ENCODE measurements at places on chromosomes 2 and 18.

GRCh38 chr2:153110486-153110885 is 368.1 kb downstream of the RPRM start:
- DNase-seq = no peak

- no peak for DNase-seq
These were observed 31.0 kb downstream of the ANKRD29 start for GRCh38 chr18:23631746-23632145.

GRCh38 chr2:59713577-59713976 is 839.9 kb downstream of the BCL11A start:
- no peak for DNase-seq

- DNase-seq = no peak
These were observed 243.0 kb upstream of the SPRED2 start for GRCh38 chr2:65675350-65675749.

DNA sequence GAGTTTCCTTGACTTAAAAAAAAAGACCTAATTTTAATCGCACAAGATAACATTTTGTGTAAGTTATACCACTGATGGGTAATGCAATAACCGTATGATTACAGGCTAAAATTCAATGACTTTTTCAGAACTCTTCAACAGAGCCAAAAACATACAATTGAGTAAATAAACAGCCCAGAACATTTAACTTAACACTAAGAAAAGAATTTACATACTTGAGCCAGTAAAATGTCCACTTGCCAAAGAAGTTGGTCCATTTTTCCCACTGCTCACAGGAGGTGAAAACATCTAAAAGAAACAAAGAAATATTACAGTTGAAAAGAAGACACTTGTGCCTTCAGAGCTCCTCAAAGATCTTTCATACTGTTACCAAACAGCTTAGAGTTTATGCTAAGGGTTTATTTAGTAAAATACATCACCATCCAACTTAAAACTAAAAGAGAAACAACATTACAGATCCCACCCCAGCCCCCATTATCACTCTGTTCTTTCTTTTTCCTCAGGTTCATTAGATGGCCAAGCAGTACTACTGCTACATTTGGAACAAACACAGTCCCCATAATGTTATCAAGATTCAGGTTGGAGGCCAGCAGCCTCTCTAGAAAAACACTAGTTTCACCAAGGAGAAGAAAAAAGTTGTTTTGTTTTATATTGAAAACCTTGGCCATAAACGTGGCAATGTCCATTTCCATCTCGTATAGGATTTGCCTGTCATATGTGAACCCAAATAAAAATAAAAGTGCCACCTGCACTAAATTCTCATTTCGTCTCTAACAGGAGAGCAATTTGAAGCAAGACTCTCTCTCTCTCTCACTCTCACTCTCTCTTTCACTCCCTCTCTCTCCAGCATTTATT is 2.7 kb downstream of the TCF4 start:
- no peak for DNase-seq

- DNase-seq = peak; percentile 90
These were observed 18.0 kb upstream of the KLHL23 start for GRCh38 chr2:169715379-169716237.

DNA sequence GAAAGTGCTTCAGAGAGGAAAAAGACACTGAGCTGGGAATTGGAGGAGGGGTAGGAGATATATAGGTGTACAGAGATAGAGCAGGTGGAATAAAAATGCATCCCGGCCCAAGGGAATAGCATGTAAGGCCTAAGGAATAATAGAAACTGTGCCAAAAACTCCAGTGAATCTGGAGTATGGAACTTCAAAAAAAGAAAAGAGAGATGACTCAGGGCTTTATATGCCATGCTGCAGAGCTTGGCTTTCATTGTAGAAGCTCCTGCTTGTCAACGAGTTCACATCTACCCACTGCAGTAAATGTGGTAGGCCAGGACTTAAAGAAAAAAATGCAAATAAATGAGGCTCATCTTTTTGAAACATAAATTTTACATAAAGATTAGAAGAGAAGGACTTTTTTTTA is 131.8 kb downstream of the MREG start:
- no peak for DNase-seq

DNA sequence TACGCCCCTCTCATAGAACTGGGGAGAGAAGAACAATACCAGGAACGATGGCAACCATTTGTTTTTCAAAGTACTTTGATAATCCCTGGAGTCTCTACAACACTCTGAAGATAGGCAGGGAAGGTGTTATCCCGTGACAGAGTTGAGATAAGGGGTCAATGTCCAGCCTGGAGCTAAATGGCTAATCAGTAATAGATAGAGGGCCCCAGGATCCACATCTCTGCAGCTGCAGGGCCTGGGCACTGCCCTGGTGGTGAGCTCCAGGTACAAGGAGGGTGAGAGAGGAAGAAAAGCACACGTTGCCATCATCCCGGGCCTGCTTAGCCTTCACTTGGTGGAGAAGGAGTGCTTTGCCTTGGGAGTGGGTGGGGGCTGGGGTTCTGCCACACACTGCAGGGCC is 260.6 kb downstream of the PRKCE start:
- no peak for DNase-seq

DNA sequence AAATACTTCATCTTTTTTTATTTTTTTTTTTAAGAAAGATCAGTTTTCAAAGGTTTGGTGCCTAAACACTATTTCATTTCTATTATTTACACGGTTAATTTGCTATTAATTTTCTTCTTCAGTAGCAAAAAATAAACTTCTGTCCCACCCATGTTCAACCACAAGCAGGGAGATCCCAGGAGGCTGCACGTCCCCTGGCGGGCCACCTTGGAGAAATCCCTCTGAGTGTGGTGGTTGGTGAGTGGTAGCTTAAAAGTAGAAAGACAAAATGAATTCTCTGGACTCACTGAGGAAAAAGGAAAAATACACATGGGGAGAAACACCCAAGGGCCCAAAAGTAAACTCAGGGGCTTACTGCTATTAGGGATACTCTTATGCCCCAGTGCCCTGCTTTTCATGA is 143.5 kb downstream of the DNAH7 start:
- DNase-seq = no peak

- peak; percentile 89 for DNase-seq
These were observed 2.1 kb downstream of the ARID5A start for GRCh38 chr2:96538487-96539214.

- peak; percentile 51 for DNase-seq
These were observed 9.1 kb downstream of the LOXL3 start for GRCh38 chr2:74544634-74545033.

- no peak for DNase-seq
These were observed 14.7 kb downstream of the MAP3K20 start for GRCh38 chr2:173090276-173090877.

DNA sequence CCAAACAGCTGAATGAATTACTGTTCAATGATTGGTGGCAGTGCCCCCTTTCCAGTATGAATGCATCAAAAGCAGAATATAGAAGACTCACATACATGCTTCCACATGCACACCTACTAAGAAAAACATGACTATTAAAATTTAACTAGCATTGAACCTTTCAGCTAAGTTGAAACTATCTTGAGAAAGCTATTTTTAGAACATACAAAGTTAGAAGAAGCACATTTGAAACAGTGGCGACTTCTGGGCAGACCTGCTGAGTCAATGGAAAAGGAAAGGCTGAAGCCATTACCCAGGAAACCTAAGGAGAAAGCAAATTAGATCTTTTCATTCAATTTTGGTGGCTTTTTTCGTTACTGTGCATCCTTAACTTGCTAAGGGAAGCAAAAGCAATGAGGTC is 55.9 kb downstream of the PLA2R1 start:
- no peak for DNase-seq

DNA sequence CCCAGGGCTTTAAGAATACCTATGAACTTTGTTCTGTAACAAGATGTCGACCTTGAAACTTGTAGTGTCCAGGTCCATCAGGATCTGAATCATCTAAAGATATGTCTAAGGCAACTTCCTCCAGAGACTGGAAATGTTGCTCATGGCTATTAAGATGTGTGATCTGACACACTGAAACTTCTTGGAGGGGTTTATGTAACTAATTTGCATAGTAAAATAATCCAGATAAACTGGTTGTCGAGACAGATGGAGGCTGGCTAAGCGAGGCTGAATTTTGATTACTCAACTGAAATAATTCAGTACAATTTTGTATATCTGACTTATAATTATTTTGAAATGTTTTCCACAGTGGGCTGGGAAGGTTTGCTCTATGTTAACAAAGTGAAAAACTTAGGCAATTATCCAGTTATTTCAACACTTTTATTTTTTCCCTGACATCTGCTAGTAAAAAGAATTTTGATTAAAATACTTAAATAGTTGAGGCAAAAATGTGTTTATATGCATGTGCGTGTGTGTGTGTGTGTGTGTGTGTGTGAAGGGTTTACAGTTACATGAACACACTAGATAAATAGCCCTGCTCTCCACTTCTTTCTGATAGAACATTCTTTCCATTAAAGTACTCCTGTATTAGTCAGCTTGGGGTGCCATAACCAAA is 11.4 kb upstream of the MAP3K20 start:
- DNase-seq = no peak

DNA sequence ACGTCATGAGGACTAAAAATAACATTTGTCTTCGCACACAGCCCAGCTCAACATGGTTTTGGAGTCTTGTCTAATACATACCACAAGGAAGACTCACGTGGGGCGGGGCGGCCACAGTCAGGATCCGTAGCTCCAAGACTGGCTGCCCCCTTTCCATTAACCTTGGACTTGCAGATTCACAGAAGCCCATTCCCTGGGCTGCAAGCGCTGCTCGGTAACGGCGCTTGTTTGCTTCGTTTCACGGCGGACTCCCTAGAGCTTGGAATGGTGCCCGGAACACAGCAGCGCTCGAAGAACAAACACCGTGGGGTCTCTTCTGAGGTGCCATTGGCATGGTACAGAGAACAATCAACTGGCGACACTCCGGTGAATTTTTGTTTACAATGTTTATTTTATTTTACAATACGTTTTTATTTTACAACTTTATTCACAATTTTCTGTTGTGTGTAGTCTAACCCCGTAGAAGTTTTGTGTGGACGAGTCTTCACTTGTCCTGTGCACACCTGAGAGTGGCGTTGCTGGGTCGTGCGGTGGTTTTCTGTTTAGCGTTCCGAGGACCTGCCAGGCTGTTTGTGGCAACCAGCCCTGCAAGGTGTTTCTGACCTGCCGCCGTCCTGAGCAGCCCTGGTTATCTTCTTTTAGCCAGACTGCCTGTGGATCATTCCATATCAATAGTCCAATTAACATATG is 126.5 kb downstream of the GALR1 start:
- peak; percentile 40 for DNase-seq

DNA sequence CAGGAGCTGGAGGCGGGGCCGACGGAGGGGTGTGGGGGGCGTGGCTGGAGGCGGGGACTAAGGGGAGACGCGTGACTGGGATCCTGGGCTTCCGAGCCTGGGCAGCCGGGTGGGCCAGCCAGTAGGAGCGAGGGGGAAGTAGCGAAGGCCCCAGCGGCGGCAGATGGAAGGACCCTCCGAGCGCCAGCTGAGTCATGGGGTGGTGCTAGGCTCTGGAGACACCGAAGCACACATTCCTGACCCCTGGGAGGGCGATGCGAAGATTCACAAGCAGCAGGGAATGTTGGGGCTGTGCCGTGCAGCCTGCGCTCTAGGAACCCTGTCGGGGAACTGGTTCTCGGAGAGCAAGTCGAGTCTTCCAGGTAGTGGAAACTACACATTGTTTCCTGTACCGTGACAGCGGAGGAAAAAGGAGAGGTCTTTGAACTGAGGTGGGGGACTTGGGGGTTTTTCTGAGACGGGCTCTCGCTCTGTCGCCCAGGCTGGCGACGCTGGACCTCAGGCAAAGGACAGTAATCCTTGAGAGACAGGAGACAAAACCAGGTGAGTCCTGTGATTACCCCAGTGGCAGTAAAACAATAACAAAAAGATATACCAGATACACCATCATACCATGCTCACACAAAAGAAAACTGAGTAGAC is 650 bp upstream of the AFG3L2 start:
- no peak for DNase-seq

- DNase-seq = no peak
These were observed 448.0 kb upstream of the ZEB2 start for GRCh38 chr2:144967961-144968360.

DNA sequence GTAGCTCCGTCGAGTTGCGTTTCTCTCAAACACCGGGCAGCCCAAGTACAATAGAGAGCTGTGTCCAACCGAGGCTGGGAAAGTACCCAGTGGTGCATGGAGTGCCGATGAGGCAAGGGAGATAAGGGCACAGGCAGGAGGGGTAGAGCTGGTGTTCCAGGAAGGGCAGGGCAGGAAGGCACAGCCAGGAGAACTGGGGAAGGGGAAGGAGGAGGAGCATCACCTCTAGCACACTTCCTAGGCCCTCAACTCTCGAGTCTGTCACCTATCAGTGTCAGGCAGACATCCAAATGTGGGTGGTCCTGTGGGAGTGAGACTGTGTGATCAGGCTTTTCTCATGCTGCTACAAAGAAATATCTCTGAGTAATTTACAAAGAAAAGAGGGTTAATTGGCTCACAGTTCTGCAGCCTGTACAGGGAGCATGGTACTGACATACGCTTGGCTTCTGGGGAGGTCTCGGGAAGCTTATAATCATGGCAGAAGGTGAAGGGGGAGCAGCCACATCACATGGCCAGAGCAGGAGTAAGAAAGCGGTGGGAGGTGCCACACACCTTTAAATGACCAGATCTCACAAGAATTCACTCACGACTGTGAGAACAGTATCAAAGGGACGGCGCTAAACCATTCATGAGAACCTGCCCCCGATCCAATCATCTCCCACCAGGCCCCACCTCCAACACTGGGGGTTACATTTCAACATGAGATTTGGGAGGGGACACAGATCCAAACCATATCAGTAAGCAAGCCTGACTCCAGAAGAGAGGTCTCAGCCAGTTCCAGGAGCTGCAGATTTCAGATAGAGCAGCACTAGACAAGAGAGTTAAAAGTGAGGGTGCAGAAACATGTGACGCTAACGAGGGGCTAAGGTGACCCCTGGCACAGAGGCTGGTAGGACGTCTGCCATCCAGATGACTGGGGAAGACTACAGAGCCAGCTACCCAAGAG is 75.7 kb downstream of the MBOAT2 start:
- DNase-seq = no peak

- no peak for DNase-seq
These were observed 40.8 kb downstream of the PAPOLG start for GRCh38 chr2:60796573-60797509.

GRCh38 chr18:35117951-35118411 is 76.8 kb downstream of the MAPRE2 start:
- DNase-seq = no peak

- DNase-seq = no peak
These were observed 121.6 kb downstream of the SP3 start for GRCh38 chr2:173843526-173843925.

- no peak for DNase-seq
These were observed 74.2 kb upstream of the SERTAD2 start for GRCh38 chr2:64727843-64728463.

DNA sequence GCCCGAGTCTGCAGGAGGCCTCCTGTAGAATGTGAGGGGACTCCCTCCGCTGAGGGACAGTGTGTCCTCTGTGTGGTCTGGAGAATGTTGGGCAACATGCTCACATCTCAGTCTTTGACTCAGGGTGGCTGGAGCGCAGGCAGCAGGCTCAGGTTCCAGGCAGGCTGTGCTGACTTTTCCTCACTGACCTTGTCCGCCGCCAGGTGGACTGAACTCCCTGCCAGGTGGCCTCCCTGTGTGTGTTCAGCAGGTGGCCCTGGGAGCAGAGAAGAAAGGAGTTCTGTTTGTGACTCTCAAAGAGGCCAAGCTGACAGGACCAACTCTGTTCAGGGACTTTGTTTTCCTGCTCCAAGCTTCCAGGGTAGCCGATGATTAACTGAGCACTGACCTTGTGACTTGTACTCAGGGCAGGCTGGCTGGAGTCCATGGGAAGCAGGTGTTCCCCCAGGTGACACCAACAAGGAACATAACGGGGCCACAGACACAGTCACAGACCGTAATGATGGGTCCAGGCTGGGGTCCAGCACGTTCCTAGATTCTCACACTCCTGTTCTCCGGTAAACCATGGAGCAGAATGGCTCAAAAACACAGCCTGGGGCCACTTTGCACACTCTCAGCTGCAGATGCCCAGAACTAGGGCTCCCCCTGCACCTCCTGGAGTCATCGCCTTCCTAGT is 439.8 kb downstream of the RNF144A start:
- peak; percentile 27 for DNase-seq

Measured in mucosa of descending colon (tissue), 3 donors.